ENCODE measurements at places on chromosomes 3 and 15.

DNA sequence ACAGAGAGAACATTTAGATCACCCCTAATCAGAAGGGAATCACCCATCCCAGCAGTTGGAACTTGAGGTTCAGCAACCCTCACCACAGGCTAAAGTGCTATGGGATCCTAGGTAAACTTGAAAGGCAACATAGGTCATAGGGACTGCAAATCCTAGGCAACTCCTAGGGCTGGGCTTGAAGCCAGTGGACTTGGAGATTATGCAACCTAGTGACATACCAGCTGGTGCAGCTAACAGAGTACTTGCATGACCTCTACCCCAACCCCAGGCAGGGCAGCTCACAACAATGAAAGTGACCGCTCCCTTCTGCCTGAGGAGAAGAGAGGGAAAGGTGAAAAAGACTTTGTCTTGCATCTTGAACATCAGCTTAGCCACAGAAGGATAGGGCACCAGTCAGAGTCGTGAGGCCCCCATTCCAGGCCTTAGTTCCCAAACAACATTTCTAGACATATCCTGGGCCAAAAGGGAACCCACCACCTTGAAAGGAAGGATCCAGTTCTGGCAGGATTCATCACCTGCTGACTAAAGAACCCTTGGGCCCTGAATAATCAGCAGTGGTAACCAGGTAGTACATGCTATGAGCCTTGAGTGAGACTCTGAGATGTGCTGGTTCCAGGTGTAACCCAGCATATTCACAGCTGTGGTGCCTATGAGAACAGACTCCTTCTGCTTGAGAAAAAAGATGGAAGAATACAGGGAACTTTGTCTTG is 37.6 kb upstream of the FBN1 start:
- DNase-seq, result peak; percentile 91

DNA sequence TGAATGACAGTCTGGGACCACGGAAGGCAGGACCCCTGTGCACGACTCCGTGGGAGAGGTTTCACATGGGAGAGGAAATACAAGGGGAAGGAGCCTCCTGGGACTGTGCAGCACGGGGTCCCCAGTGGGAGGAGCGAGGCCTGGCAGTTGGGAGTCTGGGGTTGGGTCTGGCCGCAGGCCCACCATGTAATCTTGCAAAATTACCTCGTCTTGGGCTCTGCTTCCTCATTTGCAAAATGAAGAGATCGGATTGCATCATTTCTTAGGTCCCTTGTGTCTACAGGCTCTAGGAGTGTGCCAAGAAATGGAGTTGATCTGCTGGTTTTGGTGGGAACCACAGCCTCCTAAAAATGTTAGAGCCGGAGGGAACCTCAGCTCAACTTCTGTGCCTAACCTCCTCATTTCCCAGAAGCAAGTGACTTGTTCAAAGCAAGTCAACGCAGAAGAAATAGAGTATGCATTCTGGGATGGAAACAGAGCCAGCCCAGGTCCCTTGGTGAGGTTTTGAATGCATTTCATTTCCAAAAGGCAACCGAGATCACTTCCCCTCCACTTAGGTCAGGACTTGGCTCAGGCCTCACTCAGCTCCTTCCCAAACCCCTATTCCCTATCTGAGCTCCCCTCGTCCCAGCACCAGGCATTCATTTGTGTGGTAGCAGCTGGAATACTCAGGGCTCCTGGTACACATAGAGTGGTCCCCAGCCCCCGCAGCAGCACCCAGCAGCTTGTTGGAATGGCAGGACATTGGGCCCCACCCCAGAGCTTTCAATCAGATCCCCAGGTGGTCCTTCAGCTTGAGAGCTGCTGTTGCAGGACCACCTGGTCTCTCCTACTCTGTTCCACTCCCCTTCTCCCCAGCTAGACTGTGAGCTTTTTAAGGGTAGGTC is 267.7 kb downstream of the XXYLT1 start:
- peak; percentile 77 for DNase-seq

GRCh38 chr15:94272251-94272898 is 41.0 kb downstream of the MCTP2 start:
- DNase-seq, result no peak

- no peak for DNase-seq
These were observed 525.1 kb upstream of the GOLIM4 start for GRCh38 chr3:168620854-168621253.

DNA sequence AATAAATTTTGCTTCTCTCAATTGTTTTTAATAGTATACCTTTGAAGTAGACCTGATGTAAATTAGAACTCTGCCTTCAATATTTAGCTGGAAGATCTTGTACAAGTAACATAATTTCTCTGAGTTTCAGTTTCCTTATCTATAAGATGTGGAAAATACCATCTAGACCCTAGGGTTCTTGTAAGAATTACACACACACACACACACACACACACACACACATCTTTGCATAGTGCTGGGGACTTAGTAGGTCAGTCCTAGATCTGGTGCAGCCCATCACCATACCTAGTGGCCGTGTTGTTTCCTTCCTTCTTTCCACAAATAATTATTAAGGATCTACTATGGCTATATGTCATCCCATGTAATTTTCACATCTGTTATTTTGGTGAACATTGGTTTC is 11.0 kb downstream of the TRAT1 start:
- DNase-seq, result no peak

DNA sequence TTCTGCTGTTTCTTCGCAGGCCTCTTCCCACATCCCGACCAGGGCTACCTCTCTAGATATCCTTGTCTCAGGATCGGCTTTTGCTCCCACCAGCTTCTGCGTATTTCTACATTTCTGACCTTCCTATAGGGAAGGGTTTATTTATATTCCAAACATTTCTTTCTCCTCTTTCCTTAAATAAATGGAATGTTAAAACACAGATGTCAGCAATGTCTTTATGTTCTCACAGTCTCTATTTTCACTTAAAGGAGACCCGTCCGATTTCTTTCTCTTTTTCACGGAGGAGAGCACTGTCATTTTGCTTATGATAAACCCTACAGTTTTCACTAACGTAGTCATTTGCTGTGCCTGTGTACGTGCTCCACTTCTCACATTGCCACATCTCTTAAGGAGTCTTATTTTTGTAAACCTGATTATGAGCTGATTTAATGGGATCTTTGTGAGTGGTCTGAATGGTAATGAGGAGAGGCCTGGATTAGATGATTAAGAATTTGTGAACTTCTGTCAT is 630 bp downstream of the KIF15 start:
- DNase-seq, result peak; percentile 1

DNA sequence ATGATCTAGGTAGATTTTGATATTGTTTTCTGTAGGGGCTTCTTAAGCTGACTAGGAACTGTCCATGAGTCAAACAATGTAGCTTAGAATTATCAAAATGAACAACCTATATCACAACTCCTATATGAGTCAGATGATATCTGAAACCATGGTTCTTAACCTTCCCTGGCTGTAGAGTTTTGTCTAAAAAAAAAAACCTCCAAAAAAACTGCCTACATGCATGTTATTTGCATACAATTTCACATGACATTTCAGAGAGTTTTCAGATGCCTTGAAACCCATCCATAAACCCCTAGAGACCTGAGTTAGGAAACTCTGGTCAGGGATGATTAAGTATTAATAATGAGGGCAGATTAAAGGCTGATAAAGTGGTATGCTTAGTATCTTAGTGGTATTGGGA is 157.0 kb downstream of the CHST2 start:
- DNase-seq, result no peak

DNA sequence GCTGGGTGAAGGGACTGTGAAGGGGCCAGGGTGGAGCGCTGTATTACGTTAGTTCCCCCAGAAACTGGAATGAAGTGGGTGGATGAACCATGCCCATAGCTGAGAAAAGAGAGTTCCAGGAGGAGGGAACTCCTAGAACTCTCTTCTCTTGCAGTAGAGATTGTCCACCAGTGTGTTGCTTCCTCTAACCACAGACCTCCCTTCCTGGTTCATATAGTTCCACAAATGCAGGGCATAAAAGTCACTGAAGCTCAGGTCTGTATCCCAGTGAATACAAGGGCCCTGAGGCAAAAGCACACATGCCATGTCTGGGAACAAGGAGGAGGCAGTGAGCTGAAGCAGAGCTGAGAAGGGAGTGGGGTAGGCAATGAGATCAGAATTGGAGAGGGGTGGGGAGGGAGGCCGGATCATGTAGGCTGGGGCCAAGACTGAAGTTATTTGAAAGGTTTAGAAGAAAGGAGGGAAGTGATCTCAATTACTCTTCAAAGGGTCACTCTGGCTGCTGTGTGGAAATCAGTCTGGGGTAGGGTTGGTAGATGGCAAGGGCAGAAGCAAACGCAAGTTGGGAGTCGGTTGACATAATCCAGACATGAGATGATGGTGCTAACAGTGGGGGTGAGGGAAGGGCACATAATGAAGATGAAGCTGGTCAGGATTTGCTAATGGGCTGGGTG is 6.5 kb downstream of the A4GNT start:
- DNase-seq, result peak; percentile 43

DNA sequence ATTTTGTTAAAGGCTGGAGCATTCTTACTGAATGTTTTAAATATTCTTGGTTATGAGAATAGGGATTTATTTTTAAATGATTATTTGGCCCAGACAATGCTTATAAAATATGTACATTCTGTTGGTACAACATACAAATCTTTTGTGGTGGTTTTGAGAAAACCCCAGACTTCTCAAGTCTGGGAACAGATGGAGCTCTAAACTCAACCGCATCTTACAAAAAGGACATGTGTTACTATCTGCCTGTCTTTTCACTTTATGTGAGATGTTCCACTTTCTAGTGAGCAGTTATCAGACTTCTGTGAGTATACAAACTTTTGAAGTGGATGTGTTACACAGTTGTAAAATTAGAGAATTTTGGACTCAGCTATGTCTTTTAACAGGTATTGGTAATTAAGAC is 135.5 kb upstream of the RBMS3 start:
- no peak for DNase-seq

DNA sequence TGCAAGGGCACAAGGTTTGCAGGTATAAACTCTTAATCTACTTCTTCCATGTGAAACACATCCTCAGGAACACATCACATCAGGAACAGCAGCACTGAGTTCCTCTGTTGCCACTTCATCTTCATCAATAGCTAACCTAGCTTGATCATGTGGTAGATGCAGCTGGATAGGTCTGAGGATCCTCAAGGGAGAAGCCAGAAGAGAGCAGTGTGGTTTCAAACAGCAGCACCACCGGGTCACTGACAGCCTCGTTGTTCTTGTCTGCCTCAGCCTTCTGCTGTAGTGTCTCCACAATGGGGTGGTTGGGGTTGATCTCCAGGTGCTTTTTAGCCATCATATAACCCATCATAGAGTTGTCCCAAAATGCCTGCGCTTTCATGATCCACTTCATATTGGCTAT is 58.8 kb downstream of the ADAM10 start:
- DNase-seq, result no peak

DNA sequence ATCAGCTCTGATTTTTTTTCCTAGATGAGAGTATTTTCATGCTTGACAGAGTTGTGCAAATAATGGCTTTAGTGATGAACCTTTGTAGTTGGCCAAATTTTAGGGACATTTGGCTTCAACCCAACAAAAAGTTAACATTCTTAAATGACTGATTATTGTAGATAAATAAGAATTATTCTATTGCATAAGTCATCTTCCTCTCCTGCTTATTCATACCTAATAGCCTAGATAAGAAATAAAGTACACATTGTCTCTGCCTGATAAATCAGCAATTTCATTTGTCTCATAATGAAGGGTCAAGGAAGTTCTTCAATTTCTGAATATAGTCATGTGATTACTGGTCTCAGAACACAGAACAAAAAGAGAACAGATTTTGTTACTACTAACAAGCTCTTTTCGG is 428.9 kb upstream of the IL12A start:
- no peak for DNase-seq

DNA sequence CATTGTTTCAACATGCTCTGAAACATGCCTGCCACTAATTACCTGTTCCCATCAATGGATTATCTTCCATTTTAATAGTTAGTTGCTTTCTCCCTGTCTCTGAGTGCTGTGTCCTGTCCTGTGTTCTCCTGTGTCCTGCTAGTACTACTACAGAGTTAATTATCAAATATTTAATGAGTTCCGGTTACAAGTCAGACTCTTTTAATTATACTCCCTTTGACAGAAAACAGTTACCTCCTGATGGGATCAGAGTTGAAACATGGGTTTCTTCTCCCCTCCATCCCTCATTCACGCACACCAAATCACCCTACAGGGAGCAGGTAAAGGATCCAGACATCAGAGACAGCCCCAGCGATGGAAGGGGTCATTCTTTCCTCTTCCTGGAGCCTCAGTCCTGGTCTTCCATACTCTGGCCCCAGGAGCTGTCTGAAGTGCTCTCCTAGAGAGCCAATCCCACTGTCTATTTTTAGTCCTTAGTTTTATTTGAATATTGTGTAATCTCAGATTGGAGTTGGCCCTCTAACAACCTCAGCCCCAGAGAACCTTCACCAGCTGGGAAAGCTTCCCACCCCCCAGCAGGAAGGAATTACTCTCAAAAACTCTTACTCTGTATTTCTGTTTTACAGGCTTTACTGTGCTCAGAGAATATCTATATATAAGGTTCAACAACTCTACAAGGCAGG is 137.0 kb upstream of the C2CD4B start:
- peak; percentile 61 for DNase-seq

GRCh38 chr15:38085931-38086568 is 151.6 kb downstream of the TMCO5A start:
- peak; percentile 66 for DNase-seq
